ENCODE measurements at places on chromosomes 2 and 18.

- DNase-seq, result no peak
Measured at GRCh38 chr18:36446059-36446458, 148.5 kb downstream of the FHOD3 start.

GRCh38 chr2:183214680-183215079, 90.4 kb downstream of the NUP35 start:
- no peak for DNase-seq

GRCh38 chr18:45222180-45222579, 393.1 kb upstream of the SLC14A2 start:
- no peak for DNase-seq

DNA sequence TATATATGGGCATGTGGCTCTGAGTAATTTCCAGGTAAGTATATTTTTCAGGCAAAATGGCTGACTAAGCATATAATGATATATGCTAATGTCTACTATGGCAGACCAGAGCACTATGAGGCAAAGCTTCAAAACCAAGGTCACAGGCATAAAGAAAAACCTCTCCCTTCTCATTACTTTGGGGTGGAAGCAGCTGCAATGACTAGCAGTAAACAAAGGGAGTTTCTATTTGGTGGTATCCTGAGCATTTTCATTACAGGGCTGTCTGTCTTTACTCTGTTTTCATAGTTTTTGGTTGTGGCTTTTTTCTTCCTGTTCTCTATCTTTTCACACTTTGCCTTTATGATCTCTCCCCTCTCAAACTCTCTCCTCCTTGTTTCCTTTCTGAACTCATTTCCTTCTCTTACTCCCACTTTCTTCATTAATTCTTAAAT, 15.6 kb downstream of the PDE6D start:
- no peak for DNase-seq

DNA sequence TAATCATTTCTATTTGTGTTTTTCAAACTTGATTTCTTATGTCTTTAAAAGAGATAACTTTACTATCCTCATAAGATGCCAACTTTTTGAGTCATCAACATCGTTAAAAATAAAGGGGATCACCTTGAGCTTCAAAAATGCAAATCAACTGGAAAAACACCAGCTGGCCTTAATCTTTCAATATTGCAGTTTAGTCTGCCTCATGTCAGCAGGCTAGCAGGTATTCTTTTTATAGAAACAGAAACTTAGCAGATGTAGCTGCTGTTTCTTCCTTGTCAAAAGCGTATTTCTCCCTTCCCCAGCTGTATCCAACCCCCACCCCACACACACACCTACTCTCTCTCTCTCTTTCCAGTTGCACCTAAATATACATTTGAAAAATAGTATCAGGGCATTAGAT, 154.1 kb upstream of the ZNF804A start:
- DNase-seq, result no peak

GRCh38 chr2:54909001-54909400, 141.2 kb downstream of the RTN4 start:
- no peak for DNase-seq

GRCh38 chr2:100142393-100142792, at the start of gene AFF3:
Gene AFF3 (minus strand): TSS chr2:100142590. CDS start chr2:100104454, 38,136 bp downstream.
- no peak for DNase-seq

- no peak for DNase-seq
Measured at GRCh38 chr18:30175061-30175574, 867.4 kb downstream of the DSC3 start.

DNA sequence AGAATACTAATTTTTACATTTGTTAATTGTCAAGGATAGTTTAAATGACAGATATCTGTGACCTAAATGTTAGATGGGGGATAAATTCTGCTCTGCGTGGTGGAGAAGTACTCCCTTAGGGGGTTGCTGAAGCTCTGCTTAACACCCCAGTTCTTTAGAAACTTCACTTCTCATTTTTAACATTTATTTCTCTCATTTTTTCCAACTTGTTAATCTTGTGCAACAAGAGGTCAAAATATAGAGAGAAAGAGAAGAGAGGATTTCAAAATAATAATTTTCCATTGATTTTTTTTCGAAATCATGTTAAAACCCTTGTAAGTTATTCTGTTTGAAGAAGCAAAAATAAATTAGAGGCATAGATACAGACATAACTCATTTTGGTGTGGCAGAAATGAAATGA, 61.3 kb upstream of the SLC8A1 start:
- DNase-seq, result no peak

- DNase-seq, result no peak
Measured at GRCh38 chr2:25551316-25551715, 122.1 kb downstream of the DTNB start.

DNA sequence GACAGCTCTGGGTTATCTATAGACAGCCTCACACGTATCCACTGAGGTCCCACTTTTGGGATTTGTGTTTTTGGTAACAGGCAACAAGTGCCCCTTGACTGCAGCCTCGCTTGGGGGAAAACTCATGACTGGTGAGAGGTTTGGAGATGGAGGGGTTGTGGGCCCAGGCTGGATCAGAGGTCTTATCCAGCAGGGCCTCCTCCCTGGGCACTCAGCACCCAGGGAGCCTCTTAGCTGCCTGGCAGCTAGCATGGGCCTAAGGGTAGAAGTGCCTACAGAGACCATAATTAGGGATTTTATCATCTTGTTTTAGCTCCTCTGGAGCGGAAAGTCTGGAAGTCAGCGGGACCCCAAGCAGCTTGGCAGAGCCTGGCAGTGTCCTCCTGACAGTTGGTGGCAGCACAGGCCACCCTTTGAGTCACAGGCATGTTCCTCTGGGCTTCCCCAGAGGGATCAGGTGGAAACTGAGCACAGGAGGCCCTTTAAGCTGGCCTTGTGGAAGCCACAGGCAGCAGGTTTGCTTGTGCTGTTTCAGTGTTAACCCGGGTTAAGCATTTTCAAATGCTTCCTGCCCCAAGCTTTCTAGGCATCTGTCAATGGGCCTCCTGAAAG, 143.1 kb downstream of the KCTD1 start:
- no peak for DNase-seq

DNA sequence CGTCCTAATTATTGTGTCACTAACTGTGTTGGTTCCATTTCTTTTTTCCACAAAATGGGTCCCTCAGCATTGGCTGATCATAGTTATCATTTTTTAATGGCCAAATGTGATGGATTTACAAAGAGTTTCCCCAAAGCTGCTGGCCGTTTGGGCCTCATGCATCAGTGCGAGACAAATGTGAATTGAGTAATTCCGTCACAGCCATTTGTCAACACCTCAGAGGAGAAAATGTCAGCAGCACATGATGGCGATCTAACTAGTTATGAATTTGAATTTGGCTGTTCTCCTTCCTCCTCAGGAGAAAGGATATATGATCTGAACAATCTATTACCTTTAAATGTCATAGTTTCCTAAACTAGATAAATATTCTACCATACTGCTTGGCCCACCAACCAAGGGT, 54.9 kb upstream of the SP3 start:
- DNase-seq, result no peak

DNA sequence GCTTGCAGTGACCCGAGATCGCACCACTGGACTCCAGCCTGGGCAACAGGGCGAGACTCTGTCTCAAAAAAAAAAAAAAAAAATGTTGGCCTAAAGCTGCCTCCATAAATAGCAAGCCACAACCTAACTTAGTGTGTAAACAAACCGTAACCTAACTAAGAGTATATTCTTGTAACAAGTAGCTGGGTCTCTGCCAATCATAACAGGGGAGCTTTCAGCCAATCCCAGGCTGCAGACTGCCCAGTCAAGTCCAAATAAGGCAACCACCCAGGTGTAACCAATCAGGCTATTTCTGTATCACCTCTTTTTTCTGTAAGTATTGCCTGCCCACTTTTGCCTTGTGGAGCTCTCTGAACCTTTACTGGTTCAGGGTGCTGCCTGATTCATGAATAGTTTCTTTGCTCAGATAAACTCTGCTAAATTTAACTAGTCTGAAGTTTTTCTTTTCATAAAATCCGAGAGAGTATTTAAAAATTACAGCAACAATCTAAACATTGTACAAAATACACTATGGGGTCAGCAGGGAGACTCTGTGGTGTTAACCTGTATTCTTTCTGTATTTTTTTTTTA, 4.5 kb downstream of the PSTPIP2 start:
- no peak for DNase-seq

GRCh38 chr2:207791579-207792243, 22.0 kb upstream of the FZD5 start:
- no peak for DNase-seq
